HCT116 (cell line): ENCODE measurements at places on chromosomes 3 and 15. TPM values are rescaled to one million over a fixed set of nuclear protein-coding genes. Genes with fewer than 3 reads are reported as not detected.
A peak's percentile ranks its signal among the peaks of the same experiment; 100 is the strongest.

Gene FAM43A
- total RNA-seq, result 6.8 TPM

Gene GP9
- not detected for total RNA-seq

Gene P2RY14
- total RNA-seq, result not detected

Gene AHSG
- total RNA-seq, result 1.6 TPM

Gene C2CD4A
- total RNA-seq, result not detected

Gene CRYGS
- 4.3 TPM for total RNA-seq

DNA sequence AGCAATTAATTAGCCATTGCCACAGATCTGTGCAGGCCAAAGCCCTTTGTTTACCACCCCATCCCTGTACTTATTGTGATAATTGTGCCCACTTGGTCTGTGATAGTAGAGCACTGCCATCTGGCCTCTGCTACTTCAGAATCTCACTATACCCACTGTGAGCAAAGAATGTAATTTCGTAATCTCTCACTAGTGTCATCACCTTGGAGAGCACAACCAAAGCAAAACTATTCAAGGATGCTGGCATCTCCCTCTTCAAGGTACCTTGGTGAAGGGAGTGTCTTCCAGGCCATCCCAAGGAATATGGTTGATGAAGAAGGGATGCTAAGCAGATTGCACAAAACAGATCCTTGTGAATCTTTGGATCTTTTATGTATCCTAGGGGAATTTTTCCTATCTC, 34.7 kb upstream of the NOX5 start:
- no peaks in the 10 kb centered on the region for H3K27me3 ChIP-seq
- no peak for DNase-seq
- H3K4me3 ChIP-seq, result no peak overlapping the region
- no peak overlapping the region for H3K27ac ChIP-seq

DNA sequence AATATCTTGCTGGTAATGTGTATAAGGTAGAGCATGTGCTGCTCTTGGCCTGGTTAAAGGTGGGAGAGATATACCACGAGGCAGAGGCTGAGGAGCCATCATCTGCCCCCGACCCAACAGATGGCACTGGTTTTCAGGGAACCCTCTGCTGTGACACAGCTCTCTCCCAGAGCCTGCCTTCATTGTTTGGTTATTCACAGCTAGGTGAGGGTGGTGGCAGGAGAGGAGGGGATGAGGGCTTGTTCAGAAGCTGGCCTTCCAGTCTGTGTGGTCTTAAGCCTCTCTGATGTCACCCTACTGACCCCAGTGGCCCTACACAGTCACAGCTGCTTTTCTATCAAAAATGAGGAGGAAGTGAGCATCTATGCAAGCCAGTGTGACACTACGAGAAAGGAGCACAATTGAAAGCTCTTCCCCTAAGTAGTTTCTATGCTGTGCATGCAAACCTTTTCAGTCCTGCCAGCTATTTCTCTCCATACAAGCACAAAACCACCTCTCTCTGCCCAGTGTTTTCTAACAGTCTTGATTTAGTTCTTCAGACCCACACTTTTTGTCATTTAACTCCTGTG, 258.4 kb upstream of the AGTR1 start:
- H3K27me3 ChIP-seq, result no peaks in the 10 kb centered on the region
- H3K36me3 ChIP-seq, result no peaks in the 10 kb centered on the region
- H3K4me1 ChIP-seq, result no peaks in the 10 kb centered on the region

GRCh38 chr3:47056705-47057104, 77.2 kb downstream of the NBEAL2 start:
- no peak for DNase-seq
- no peak overlapping the region for H3K4me3 ChIP-seq
- H3K27me3 ChIP-seq, result no peaks in the 10 kb centered on the region

DNA sequence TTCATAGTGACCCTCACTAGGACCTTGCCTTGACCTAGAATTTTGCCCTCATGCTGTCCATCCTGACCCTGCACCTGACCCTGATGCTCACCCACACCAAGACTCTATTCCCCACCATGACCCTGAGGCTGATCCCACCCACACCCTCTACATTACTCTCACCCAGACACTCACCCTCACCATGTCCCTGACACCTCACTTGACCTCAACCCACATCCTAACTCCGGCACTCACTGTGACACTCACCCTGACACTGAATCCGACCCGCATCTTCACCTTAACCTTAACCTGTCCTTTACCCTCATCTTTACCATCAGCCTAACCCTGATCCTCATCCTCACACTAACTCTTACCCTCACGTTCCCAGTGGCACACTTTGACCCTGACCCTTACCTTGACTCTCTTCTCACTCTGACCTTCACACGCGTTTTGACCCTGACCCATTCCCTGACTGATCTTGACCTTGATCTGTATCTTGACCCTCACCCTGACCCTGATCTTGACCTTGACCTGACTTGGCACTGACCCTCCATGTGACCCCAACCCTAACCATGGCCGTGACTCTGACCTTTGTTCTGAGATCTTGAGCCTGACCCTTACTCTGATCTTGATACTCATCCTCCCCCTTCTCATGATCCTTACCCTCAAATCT, 22.2 kb upstream of the SLC25A26 start:
- no peak for DNase-seq
- H3K4me1 ChIP-seq, result peaks cover 14% of the 10 kb centered on the region
- no peaks in the 10 kb centered on the region for H3K36me3 ChIP-seq
- no peak overlapping the region for H3K27ac ChIP-seq

- no peaks in the 10 kb centered on the region for H3K27me3 ChIP-seq
- H3K27ac ChIP-seq, result no peak overlapping the region
- no peaks in the 10 kb centered on the region for H3K4me1 ChIP-seq
- DNase-seq, result no peak
Measured at GRCh38 chr3:178152031-178152806, 384.0 kb upstream of the KCNMB2 start.

GRCh38 chr3:148531836-148532235, 165.9 kb upstream of the AGTR1 start:
- H3K4me1 ChIP-seq, result no peaks in the 10 kb centered on the region
- no peak overlapping the region for H3K27ac ChIP-seq
- DNase-seq, result no peak
- no peak overlapping the region for H3K4me3 ChIP-seq

- no peak for DNase-seq
- no peaks in the 10 kb centered on the region for H3K36me3 ChIP-seq
- H3K4me3 ChIP-seq, result no peak overlapping the region
- H3K27ac ChIP-seq, result no peak overlapping the region
- H3K4me1 ChIP-seq, result no peaks in the 10 kb centered on the region
Measured at GRCh38 chr3:27209617-27210264, 159.4 kb downstream of the NEK10 start.

DNA sequence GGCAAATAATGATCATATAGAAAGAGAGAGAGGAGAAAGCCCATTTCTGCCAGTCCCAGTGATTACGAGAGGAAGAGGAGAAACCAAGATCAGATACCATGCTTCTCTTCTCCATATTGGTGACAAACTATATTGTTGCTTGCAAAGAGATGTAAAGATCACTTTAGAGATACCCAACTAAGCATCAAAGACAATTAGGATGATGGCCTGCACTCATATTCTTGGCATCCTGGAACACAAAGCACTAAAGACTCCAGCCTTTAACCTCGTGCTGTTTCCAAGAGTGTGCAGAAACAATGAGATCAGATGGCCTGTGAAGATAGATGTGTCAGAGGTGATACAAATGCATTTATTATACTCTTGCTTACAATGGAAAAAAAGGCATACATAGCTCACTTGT, 170.7 kb upstream of the TP63 start:
- H3K36me3 ChIP-seq, result no peaks in the 10 kb centered on the region
- H3K4me1 ChIP-seq, result no peaks in the 10 kb centered on the region
- DNase-seq, result no peak
- H3K27me3 ChIP-seq, result no peaks in the 10 kb centered on the region

GRCh38 chr3:37891227-37891626, 29.5 kb downstream of the CTDSPL start:
- 0 out of 2 replicates have a peak, but pooled peaks cover 3% of the 10 kb centered on the region for H3K4me1 ChIP-seq
- no peak overlapping the region for H3K4me3 ChIP-seq
- H3K27ac ChIP-seq, result no peak overlapping the region
- no peaks in the 10 kb centered on the region for H3K27me3 ChIP-seq
- no peak for DNase-seq

DNA sequence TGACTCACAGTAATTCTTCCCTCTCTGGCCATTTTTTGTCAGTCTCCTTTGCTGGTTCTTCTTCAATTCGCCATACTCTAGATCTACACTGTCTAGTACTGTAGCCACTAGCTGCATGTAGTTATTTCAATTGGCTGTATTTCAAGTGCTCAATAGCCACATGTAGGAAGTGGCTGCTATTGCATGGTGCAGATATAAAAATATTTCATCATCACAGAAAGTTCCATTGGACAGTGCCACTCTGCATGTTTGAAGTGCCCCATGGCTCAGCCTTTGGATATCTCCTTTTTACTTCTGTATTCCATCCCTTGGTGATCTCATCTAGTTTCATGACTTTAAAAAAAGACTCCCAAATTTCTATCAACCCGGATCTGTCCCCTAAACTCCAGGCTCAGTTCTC, 22.1 kb downstream of the PPP2R3A start:
- no peaks in the 10 kb centered on the region for H3K36me3 ChIP-seq
- H3K4me1 ChIP-seq, result peaks cover 22% of the 10 kb centered on the region
- no peak overlapping the region for H3K4me3 ChIP-seq
- no peaks in the 10 kb centered on the region for H3K27me3 ChIP-seq
- no peak for DNase-seq
- no peak overlapping the region for H3K27ac ChIP-seq

DNA sequence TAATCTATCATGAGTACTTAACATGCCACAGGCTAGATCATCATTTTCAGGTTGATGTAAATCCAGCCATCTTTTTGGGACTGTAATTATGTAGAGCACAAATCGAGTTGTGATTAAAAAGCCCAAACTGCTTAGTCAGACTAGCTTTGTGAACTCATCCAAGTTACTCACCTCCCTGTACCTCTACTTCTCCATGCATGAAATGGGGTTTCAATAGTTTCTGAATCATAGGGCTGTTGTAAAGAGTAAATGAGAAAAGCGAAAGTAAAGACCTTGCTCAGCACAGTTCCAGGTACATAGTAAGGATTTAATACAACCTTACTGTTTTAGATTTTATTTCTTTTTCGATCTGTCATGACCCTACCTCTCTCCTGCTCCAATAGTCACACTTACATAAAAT, 85.6 kb upstream of the GAP43 start:
- no peak overlapping the region for H3K4me3 ChIP-seq
- H3K27me3 ChIP-seq, result no peaks in the 10 kb centered on the region
- no peak for DNase-seq
- no peaks in the 10 kb centered on the region for H3K36me3 ChIP-seq
- no peak overlapping the region for H3K27ac ChIP-seq
- no peaks in the 10 kb centered on the region for H3K4me1 ChIP-seq

- H3K4me1 ChIP-seq, result no peaks in the 10 kb centered on the region
- H3K4me3 ChIP-seq, result no peak overlapping the region
- DNase-seq, result peak; percentile 40
- no peak overlapping the region for H3K27ac ChIP-seq
- peaks cover 32% of the 10 kb centered on the region for H3K27me3 ChIP-seq
Measured at GRCh38 chr3:130539005-130539404, 22.0 kb downstream of the COL6A6 start.

DNA sequence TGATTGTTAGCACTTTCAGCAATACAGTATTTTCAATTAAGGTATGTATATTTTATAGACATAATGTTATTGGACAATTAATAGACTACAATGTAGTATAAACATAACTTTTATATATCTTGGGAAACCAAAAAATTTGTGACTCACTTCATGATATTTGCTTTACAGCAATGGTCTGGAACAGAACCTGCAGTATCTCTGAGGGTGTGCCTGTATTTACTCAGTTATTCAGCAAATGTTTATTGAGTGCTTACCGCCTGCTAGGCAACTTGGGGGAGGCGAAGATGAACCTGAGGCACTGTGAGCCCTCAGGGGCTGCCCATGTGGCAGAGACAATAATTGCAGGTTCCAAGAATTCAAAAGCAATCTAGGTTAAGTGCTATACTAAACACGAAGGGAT, 144.8 kb downstream of the GABRB3 start:
- DNase-seq, result no peak
- H3K4me1 ChIP-seq, result no peaks in the 10 kb centered on the region
- H3K36me3 ChIP-seq, result no peaks in the 10 kb centered on the region

DNA sequence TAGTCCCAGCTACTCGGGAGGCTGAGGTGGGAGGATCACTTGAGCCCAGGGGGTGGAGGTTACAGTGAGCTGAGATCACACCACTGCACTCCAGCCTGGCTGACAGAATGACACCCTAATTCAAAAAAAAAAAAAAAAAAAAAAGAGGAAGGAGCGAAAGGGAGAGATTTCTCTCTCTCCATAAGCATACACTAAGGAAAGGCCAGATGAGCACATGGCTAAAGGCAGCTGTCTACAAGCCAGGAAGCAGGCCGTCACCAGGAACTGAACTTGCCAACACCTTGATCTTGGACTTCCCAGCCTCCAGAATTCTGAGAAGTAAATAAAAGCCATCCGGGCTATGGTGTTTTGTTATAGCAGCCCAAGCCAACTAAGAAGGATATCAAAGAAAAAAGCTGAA, 7.5 kb downstream of the SRGAP3 start:
- no peak overlapping the region for H3K4me3 ChIP-seq
- no peaks in the 10 kb centered on the region for H3K36me3 ChIP-seq
- DNase-seq, result no peak
- peaks cover 4% of the 10 kb centered on the region; the same call in 1 of the 2 replicates for H3K4me1 ChIP-seq
